CD4-positive, alpha-beta T cell treated with Interleukin-10 for 1 hour (primary cell): ENCODE measurements at places on chromosomes 13 and 19.

DNA sequence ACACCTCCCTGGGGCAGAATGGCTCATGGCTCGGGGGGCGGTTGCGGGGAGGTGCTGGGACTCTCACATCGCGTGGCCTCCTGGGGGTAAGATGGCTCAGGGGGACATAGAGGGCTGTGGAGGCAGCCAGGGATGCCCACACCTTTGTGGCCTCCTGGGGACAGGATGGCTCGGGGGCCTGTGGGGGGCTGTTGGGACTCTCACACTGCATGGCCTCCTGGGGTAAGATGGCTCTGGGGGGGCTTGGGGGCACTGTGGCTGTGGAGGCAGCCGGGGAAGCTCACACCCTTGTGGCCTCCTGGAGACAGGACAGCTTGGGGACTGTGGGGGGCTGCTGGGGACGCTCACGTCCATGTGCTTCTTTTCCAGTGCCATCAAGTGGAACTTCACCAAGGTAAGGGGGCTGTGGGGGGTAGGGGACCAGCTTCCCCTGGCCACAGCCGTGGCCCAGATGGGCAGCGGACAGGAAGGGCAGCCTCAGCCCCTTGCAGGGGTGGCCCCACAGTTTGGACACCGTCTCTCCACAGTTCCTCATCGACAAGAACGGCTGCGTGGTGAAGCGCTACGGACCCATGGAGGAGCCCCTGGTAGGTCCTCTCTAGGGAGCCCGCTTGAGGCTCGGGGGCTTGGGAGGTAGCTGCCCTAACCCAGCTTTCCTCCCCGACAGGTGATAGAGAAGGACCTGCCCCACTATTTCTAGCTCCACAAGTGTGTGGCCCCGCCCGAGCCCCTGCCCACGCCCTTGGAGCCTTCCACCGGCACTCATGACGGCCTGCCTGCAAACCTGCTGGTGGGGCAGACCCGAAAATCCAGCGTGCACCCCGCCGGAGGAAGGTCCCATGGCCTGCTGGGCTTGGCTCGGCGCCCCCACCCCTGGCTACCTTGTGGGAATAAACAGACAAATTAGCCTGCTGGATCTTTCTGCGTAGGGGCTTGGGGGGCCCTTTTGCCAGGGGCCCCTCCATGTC, 2.4 kb downstream of the GPX4 start:
- no peak for DNase-seq

GRCh38 chr13:41356786-41357185, 45.7 kb downstream of the NAA16 start:
- peak; percentile 71 for DNase-seq

DNA sequence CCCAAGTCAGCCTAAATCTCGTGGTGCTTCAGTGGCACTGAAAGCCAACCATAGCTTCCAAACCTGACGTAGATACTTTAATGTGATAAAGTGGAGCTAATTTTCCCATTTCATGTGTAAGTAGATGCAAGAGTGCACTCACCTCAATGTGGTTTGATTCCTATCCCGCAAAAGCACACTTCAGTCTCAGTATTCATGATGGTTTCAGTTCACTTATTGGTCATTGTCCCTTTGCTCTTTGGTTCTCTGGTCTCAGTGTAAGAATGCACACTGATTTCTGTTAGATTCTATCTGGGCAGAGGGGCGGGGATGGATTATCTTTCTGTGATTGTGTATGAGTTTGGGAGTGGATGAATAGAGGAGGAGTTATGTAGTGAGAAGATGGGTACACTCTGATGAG, 340.6 kb downstream of the KCNRG start:
- no peak for DNase-seq

DNA sequence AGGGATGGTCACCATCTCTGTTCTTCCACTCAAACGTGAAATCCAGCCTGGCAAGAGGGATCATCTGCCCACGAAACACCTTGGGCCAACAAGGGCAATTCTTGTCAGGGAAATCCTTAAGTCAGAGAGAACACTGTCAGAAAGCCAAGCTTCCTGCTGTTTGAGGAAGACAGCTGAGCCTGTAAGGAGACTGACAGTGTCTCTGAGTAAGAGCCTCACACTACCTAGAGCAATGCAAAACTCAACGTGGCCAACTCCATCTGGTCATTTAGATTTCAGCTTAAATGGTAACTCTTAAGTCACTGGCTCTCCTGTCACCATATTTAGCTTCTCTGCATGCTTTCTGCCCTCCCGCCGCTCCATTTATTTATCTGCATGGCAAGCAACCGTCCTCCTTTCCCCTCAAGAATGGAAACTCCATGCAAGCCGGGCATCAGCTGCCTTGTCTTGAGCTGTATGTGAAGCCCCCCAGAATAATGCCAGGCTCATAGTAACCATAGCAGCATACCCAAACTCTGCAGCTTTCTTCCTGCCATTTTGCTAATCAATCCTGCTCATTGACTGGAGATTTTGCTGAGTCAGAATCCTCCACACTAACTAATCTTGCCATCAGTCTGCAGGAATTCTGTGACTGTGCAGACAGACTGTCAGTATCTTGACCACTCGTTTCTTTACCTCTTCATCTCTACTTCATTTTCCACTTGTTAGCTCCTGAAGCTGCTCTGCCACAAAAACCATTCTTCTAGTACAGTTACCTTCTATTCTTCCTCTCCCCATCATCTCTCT, 159.8 kb downstream of the IRS2 start:
- no peak for DNase-seq

GRCh38 chr13:97019236-97019635, 25.0 kb upstream of the OXGR1 start:
- DNase-seq, result no peak

DNA sequence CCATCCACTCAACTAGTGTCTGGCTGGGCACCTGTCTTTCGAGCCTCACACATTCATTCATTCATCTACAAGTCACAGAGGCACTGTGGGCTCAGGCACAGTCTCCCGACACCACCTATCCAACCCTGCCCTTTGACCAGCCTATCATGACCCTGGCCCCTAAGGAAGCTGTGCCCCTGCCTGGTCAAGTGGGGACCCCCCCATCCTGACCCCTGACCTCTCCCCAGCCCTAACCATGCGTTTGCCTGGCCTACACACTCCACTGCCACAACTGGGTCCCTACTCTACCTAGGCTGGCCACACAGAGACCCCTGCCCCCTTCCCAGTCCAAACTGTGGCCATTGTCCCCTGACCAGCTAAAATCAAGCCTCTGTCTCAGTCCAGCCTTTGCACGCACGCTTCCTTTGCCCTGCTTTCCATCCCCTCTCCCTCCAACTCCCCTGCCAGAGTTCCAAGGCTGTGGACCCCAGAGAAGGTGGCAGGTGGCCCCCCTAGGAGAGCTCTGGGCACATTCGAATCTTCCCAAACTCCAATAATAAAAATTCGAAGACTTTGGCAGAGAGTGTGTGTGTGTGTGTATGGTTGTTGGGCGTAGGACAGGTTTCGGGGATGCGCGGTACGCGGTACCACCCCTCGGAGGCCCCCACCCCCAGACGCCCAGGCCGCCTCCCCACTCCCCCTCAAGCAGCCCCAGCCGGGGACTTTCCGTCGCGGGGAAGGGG, 404 bp upstream of the IL27RA start:
- DNase-seq, result peak; percentile 88
